ENCODE measurements at places on chromosomes 2 and 18.

DNA sequence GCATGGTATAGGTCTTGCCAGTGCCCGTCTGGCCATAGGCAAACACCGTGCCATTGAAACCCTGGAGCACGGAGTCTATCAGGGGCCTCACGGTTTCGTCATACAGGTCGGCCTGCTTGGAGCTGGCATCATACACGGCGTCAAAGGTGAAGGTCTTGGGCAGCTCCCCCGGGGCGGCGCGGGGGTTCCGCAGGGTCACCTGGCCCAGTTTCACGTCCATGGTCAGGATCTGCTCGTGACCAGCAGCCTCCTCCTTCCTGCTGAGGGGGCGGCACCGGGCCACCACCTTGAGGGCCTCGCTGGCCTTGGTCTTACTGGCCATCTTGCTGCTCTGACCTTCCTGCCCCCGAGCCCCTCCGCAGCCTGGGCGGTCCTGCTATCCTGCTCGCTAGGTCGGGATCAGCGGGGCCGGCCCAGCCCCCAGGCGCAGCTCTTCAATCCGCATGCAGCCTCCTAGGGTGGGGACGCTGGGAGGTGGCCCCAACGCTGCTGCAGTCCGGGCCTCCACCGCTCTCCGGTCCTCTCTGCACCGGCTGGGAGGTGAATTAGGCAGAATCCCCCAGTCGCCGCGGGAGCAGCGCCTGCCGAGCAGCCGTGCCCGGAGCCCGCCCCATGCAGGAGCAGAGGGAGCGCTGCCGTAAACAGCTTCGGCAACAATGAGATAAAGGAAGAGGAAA is 563 bp downstream of the KIF3C start:
- no peak for DNase-seq

GRCh38 chr2:50743471-50743870 is 288.5 kb downstream of the NRXN1 start:
- no peak for DNase-seq

DNA sequence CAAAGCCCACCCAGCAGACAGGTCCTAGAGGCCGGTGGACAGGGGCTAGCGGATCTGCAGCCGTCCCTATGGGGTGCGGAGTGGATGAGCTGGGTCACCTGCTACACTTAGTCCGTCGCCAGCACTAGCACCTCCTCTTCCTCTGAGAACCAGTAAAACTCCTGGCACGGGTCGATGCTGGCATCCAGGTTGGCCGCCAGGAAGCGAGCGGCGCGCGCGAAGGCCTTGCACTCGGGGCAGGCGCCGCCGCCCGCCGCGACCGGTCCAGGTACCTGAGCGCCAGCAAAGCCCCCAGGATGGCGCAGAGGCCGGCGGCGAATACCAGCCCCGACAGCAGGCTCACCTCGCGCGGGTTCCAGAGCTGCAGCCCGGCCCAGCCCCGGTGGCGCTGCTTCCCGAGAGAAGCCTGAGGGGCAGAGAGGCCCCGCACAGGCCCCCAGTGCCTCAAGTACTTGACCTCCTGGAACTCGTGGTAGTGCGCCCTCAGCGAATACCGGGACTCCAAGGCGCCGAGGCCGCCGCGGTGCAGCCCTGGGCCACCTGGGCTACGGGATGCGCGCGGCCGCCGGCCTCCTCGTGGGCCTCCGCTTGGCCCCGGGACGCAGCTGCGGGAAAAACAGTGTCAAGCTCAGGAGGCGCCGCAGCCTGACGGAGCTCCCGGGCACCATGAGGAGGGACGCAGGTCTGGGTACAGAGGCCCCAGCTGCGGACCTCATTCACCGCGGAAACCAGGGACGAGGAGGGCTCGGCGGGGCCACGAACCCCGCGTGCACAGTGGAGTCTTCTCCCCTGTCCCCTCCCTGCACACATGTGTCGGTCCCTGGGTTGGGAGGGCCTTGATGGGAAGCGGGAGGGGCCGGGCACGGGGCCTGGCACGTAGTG is 27.5 kb upstream of the ALPP start:
- DNase-seq: no peak

- no peak for DNase-seq
Measured at GRCh38 chr18:3192286-3192685, 27.5 kb downstream of the MYOM1 start.

DNA sequence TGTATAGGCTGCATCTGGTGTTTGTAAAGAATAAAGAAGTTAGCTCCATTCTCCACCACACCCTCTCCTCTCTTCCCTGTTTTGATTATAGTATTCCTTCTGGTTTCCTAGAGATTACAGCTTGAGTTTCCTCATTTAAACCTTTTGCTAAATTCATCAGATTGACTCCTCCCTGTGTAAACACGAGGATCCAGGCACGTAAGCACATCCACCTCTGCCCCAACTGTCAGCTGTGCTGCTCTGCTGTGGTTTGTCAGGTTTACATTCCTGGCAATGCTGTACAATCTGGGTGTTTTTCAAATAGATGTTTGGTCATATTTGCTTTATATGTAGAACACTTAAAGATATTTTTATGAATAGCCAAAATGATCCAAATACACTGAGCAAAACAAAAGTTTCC is 302.8 kb downstream of the PTGR3 start:
- DNase-seq: no peak

GRCh38 chr2:234326694-234327093 is 170.2 kb downstream of the ARL4C start:
- DNase-seq: no peak

DNA sequence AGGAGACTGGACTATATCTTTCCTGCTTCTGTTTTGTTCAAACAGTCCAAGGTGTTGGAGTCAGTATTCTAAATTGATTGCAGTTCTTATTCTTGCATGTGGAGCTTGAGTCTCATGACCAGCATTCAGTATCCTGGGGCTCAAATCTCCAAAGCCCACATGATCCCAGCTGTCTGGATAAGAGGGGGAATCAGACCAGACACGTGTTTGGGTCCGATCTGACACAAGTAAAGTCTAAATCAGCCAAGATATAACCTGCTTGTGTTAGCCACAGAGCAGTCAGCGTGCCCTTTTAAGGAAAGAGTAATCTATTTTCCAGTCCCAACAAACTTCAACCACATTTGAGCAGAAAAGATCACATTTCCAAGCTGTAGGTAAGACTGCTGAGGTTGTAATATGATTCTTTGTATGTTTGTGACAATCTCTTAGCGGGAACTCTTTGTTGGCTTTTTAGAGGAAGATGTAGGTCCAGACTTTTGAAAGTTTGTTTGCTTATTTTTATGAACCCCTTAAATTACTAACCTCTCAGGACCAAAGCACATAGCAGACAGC is 334.6 kb downstream of the SLC4A3 start:
- no peak for DNase-seq

GRCh38 chr18:70377857-70378701 is 89.2 kb downstream of the SOCS6 start:
- DNase-seq: no peak

DNA sequence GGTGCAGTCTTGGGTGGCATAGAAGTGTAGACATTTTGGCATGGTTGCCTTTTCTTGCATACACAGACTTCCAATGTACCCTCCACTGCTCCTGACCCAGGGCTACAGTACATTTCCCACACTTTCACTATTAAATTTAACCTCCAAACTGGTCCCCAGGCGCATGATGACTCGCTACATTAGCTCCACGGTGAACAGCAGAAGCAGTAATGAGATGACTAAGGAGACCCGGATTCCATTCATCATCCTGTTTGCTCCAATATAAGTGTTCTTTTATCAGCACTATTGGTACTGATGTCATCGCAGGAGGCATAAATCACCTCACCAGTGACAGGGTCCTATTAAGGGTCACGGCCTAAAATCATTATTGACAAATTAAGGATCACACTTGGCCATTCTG is 316.5 kb downstream of the EN1 start:
- DNase-seq: no peak

GRCh38 chr18:36481201-36481657 is 183.7 kb downstream of the FHOD3 start:
- no peak for DNase-seq

GRCh38 chr2:16638946-16639345 is 26.7 kb downstream of the CYRIA start:
- no peak for DNase-seq

- no peak for DNase-seq
Measured at GRCh38 chr2:38301340-38301968, 75.6 kb downstream of the ATL2 start.
